Fibroblast of mammary gland (primary cell): ENCODE measurements at places on chromosomes 5 and 9.
A peak's percentile ranks its signal among the peaks of the same experiment; 100 is the strongest.

GRCh38 chr5:3933966-3934365, 338.3 kb downstream of the IRX1 start:
- DNase-seq: no peak

DNA sequence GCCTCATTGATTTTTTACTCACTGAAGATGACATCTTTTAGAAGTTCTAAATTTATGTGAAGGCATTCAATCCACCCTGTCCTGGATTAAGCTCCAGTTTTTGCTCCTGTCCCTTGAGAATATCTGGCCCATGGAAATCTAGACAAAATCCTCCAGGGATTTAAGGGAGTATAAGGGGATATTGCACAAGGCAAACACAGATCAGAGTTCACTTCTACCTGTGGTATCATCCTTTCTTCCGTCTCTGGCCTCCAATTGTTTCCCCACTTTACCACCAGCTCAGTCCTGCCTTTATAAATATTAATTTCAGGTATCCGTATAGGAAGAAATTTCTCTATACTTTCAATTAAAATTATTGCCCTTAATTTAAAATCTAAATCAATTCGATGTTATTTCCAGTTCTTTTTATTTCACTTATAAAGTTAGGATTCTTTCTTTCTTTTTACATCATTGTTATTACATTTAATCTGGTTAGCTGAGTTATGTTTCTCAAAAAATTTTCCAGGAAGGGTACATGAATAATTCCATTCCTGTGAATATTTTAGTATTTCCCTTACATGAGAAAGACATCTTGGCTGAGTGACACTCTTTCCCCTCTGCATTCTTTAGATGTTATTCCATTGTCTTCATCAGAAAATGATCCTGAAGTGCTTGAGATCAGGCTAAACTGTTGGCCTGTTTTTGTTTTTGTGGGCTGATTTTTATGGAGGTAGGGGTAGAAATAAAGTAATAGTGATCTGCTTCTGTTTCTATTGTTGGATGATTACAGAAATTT, 194.3 kb upstream of the MAP3K1 start:
- no peak for DNase-seq

DNA sequence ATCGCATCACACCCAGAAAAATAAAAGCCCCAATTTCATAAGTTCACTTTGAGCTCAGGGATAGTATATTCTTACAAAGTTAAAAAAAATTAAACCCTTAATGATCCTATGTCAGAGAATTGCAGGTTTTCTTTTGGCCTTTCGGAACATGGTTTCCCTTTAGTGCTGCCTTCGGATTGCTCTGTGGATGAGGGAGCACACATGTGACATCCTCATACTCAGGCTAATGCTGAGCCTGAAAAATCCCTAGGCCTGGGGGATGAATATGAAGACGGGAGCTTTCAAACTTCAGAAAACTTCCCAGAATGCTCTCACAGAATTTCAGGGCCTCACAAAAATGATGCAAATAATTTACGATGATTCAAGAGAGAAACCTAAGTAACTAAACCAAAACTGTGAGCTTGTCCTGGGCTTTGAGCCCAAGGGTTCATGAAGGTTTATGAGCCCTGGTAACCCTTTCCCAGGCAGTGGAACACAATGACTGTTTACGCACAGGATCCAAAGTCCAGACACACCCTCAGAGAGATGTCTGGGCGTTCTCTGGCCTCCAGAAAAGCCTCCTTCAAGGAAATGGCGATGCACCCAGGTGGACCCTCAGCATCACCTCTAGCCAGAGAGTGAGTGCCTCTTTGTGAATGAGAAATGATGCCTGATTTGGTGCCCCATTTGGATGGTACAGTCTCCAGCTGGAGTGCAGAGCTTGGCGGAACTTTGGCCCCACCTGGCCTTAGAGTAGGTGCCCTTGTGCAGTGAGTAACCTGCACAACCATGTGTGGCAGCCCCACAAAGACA, 145.4 kb downstream of the ENTREP1 start:
- DNase-seq: no peak

DNA sequence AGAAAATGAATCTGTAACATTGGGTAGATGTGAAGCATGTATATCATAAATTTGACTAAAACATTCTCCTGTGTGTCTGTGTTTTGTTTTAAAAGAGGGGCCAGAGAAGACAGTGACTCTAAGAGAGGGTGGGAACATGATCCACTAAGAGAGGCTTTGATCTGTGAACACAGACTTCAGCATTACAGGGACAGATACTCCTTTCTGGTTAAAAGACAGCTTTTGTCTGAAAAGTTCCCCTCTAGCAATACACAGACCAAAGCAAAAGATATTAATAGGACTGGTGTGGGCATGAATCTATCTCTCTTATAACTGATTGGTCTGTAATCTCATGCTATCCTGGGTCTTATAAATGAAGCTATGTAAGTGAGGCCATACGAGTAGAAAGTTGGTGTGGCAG, 150.9 kb downstream of the NUDT12 start:
- DNase-seq: no peak

GRCh38 chr9:136378170-136379002, 4.9 kb upstream of the CARD9 start:
- no peak for DNase-seq

GRCh38 chr9:18721267-18721994, 247.5 kb downstream of the ADAMTSL1 start:
- no peak for DNase-seq

GRCh38 chr9:72858089-72858912, 94.6 kb downstream of the ALDH1A1 start:
- peak; percentile 66 for DNase-seq

DNA sequence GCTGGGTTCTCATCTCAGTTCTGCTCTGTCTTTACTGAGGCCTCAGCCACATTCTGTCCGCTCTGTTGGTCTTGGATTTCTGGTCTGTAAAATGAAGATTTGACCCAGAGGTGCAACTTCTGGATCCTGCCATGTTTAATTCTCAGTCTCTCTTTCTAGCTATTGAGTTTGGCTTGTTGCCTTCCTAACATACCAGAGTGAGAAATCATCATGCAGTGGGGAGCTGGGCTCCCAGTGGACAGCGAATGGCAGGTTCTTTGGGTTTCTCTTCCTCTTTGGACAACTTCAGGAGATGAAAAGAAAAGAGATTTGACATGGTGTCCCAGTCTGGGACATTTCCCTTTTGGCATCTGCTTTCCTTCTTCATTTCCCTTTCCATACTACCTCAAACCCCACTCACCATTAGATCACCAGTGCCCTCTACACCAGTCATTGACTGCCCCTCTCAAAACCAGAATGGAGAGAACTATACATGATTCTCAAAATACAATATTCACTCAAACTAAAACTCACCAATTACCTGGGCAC, 334.7 kb downstream of the ACTL7B start:
- DNase-seq: peak; percentile 69

- no peak for DNase-seq
Observed at GRCh38 chr9:126604059-126605055, 9.4 kb upstream of the LMX1B start.

DNA sequence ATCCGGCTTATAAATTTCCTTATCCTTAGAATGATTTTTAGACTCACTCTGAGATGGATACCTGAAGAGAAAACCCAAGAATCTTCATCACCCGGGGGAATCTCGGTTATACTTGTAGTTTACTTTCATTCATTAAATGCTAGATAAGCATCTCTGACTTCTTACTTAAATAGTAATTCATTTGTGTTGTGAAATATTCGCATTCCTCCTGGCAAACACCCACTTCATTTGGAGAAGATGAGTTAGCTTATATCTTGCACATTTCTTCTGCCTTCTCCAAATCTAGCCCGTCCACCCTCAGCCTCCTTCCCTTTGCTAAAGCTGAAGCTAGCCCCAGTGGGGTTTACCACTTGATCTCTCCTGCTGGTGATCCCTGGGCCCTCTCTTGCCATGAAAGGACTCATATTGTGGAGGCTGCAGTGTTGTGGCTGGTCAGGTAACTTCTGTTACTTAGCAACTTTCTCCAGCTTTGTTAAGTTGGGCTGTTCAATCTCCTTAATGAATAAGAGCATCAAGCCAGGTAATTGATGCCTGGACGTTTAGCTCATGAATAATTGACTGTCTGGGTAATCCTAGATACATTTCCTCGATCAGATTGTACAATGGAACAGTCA, 11.3 kb upstream of the POU4F3 start:
- no peak for DNase-seq

GRCh38 chr5:74212336-74212735, 428.2 kb downstream of the ENC1 start:
- peak; percentile 50 for DNase-seq

- no peak for DNase-seq
Observed at GRCh38 chr9:106779796-106780195, 83.2 kb upstream of the ZNF462 start.
